Fibroblast of skin of scalp (primary cell): ENCODE measurements at places on chromosomes 1 and 21.
A peak's percentile ranks its signal among the peaks of the same experiment; 100 is the strongest.

DNA sequence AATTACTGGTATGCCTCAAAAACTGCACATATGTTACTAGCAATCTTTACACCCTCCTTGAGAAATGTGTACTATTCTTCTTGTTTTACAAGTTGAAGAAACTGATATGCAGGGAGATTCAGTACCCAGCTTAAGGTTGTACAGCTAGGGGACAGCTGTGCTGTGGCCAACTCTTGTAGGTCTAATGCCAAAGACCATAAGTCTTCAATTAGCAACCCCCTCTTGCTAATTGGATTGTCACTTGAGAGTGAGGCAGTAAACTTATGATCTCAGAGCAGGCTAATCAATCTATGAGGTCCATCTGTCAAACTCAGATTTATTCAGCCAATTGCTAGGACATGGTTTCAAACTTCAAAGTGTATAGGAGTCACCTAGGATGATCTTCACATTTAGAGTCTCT is 492.0 kb upstream of the USP24 start:
- DNase-seq = no peak

GRCh38 chr21:22342889-22343288 is 1344.7 kb downstream of the NCAM2 start:
- DNase-seq = no peak

DNA sequence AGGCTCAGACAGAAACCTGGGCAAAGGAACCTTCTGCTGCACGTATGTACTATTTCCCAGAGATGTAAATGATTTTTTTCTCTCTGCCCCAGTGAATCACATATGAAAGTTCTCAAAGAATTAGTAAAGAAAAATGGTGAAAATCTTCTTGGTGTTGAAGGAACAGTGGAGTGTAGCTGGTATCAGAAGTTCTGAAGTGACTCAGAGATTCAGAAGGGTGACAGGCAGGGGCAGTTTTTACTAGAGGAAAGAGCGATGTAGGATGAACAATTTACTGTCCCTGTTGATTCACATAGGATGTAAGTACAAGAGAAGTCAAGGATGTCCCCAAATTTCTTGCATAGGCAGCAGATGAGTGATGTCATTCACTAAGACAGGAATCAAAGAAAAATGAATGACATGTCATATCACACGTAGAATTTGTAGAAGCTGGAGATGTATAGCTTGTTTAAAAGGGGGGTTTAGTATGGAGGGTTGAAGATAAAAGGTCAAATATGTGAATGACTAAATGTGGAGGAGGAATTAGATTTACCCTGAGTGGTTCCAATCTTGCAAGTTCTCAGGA is 26.4 kb downstream of the WLS start:
- DNase-seq = no peak

GRCh38 chr21:30668776-30669175 is 26.1 kb downstream of the KRTAP20-3 start:
- no peak for DNase-seq

GRCh38 chr1:207418351-207418750 is 35.8 kb upstream of the CR2 start:
- no peak for DNase-seq

GRCh38 chr1:196438329-196438728 is 169.9 kb downstream of the KCNT2 start:
- DNase-seq = no peak

DNA sequence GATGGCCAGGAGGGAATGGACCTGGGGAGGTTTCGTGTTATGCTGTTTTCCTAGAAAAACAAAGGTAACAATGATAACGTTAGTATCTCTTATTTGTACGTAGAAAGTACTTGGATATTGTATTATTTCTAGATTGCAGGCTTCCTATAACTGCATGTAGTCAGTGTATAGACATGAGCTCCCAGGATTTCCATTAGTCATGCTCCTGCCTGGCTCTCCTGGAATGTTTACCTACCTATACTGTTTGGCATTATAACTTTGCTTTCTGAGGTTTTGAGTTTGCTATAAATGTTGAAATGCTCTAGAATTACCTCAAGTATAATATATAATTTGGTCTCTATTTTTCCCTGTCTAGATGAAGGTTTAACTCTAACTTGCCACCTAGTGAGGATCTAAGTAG is 66.1 kb downstream of the TTC3 start:
- peak; percentile 21 for DNase-seq

DNA sequence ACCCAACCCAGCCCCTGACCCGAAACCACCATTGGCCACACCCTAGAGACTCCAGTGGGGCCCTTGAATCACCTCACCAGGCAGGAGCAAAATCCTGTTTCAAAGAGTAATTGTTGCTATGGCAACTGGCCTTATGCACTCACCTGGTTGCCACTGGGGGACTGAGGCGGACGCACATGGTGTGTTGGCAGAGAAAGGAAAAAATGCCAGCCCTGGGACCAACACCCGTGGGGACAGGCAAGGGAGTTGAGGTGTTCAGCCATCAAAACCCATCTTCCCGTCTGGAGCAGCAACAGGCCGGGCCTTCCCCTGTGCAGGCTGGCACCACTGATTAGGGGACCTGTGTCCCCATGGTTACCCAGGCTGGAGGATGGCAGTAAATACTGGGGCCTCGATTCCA is 395.8 kb upstream of the VAMP3 start:
- DNase-seq = no peak

DNA sequence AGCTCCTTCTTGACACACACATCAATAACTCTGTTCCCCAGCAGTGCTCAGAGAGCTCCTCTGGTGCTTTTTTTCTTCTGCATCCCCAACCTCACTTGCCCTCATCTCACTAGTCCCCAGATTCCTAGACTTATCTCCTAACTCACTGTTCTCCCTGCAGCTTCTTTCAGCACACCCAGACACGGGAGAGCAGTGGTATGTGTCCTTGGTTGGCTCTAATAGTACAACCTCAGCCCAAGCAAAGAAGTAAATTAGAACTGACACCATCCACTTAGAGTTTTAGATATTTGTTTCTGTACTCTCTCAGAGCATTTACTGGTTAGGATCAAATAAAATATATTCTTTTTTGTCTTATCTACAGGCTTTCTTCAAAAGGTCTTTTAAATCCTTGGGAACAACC is 201.4 kb upstream of the SNX7 start:
- no peak for DNase-seq

- no peak for DNase-seq
Measured at GRCh38 chr1:59317343-59317742, 20.4 kb downstream of the FGGY start.

DNA sequence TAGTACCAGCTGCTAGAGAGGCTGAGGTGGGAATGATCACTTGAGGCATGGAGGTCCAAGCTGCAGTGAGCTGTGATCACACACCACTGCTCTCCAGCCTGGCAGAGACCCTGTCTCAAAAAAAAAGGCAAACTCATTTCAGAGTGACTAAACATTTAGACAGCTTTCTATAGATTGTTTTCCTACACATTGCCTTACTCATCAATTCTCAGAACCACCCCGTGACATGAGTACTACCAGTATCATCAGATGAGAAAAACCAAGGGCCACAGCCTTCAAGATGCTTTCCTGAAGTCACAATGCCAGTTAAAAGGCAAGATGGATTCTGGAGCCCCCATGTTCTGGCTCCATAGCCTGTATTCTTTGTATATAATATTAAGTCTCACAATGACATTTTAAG is 22.4 kb upstream of the SMPDL3B start:
- DNase-seq = no peak

GRCh38 chr1:3911981-3912808 is 12.1 kb upstream of the C1orf174 start:
- no peak for DNase-seq

DNA sequence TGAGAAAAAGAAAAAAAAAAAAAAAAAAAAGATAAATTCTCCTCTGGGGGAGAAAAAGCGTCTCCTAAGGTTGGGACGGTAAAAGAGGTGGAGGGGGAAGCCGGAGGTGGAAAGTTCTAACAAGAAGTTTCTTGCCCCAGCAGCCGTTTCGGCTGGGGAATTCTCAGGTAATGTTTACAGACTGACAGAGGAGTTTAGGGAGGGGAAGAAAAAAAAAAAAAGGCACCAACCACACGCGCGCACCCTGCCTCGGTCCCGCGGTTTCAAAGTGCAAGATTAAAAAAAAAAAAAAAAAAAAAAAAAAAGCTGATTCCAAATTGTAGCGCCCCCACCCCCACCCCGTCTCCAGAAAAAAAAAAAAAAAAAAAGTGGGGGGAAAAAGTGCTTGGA is 504 bp downstream of the DHRS3 start:
- no peak for DNase-seq

GRCh38 chr1:1021010-1021919 is 1.3 kb downstream of the AGRN start:
- peak; percentile 90 for DNase-seq

- no peak for DNase-seq
Measured at GRCh38 chr1:201140235-201140940, 13.4 kb upstream of the ASCL5 start.

- peak; percentile 67 for DNase-seq
Measured at GRCh38 chr1:55870106-55870505, 654.9 kb upstream of the USP24 start.

DNA sequence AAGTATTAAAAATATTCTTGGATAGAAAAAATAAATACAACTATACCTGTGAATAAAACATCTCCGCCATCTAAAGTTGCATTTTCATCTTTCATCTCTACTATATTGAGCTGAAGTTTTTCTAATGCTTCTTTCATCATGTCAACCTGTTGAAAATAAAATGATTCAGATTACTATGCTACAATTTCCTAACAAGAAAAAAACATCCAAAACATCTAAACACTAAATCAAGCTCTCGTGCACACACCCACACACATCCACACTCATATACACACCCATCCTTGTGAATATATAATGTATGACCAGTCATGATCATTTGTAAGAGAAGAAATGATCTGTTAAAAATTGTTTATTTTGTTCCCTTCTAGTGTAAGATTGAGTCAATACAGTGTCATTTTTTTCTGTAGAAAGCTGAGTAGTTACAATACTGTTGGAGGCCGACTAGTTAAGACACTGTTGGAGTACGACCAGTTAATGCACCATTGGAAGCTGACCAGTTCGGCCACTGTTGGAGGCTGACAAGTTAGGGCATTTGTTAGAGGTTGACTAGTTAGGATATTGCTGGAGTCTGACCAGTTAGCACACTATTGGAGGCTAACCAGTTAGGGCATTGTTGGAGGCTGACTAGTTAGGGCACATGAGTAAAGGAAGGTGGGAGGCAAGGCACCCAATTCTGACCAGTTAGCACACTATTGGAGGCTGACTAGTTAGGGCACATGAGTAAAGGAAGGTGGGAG is 82.4 kb upstream of the BCL10 start:
- DNase-seq = no peak

- DNase-seq = peak; percentile 99
Measured at GRCh38 chr21:45228171-45228641, 59.5 kb downstream of the POFUT2 start.

GRCh38 chr1:196543833-196544232 is 64.4 kb downstream of the KCNT2 start:
- no peak for DNase-seq

GRCh38 chr1:162916821-162917613 is 56.0 kb upstream of the CCDC190 start:
- no peak for DNase-seq

DNA sequence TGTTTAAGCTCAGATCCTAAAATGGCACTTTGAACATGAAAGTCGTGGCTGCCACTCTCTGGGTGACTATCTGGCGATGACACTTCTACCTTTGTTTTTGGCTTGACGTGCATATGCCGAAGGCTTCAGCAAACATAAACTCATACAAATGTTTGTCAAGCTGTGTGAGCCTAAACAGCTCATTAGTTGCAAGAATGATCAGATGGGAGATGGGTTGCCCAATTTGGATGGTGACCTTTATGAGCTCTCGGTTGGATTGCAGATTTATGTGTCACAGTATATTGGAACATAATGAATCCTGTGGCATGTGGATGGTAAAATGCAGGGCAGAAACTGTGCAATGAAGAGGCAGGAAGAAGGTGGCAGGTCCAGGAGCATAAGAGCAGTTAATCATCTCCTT is 229.3 kb downstream of the DISC1 start:
- no peak for DNase-seq

- DNase-seq = no peak
Measured at GRCh38 chr1:114181356-114181755, 27.7 kb upstream of the SYT6 start.

DNA sequence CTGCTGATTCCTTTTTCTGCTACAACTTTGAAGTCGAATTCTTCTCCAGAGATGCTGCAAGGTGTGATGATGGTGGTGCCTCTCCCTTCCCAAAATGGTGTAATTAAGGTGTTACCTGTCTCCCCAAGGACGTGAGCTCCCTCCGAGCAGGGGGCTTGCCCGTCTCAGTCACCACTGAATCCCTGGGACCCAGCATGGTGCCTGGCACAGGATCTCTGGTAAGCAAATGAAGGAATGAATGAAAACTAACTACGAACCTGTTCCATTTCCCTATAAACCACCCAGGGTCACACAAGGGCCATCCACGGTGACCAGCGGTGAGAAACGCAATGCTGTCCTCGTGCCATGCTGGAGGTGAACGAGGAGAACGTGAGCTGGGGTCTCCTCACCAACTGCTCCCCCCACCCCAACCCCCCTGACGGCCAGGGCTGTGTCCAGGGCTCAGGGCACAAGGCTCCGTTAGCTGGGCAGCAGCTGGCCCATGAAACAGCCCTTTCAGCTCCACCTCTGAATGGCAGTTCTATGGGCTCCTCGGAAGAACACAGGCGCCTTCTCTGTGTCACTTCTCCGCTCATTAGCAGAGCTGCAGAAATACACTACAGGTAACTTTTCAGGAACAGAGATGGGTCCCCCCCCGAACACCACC is 2.2 kb upstream of the MATN1 start:
- DNase-seq = no peak

DNA sequence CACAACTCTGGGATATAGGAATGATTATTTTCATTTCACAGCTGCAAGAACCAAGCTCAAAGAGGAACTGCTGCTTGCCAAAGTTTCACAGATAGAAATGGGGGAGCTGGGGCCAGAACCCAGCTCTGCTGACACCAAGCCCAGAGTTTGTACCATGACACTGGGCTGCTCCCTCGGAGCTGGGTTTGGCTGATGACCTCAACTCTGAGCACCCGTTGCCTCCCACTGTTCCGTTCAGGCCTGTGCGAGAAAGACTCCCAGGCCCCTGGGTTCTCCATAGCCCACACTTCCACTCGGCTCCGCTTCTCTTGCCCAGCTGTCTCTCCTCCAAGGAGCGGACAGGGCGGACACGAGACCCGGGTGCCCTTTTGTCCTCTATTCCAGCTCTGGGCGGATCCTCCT is 55.2 kb downstream of the NGF start:
- DNase-seq = no peak

GRCh38 chr1:92567211-92567868 is 80.6 kb upstream of the GFI1 start:
- DNase-seq = peak; percentile 16

GRCh38 chr1:19110257-19110927 is 99.7 kb downstream of the UBR4 start:
- DNase-seq = no peak

GRCh38 chr1:154431586-154432373 is 26.6 kb downstream of the IL6R start:
- DNase-seq = peak; percentile 90

GRCh38 chr1:14869187-14869586 is 270.7 kb downstream of the KAZN start:
- no peak for DNase-seq

DNA sequence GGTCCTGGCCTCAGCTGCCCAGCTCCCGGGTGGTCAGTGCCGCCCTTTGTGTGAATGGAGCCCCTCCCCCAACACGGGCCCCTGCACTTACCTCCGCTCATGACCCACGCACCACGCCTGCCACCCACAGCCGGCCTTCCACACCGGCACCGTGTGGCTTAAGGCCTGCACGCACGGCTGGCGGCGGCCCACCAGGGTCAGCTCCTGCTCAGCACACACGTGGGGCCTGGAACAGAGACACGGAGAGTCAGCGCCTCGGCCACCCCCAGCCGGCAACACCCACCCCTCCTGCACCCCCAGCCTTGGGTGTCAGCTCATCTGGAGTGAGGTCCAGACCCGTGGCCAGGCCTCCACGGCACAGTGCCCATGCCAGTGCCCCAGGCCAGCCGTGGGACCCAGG is 8.9 kb downstream of the MEGF6 start:
- no peak for DNase-seq
